Activated CD4-positive, alpha-beta T cell treated with anti-CD3 and anti-CD28 coated beads, Interleukin-2, amount 10 ng/mL, durations not matched to agents 24 days and 14 days (primary cell): ENCODE measurements at places on chromosomes 7 and 10.

DNA sequence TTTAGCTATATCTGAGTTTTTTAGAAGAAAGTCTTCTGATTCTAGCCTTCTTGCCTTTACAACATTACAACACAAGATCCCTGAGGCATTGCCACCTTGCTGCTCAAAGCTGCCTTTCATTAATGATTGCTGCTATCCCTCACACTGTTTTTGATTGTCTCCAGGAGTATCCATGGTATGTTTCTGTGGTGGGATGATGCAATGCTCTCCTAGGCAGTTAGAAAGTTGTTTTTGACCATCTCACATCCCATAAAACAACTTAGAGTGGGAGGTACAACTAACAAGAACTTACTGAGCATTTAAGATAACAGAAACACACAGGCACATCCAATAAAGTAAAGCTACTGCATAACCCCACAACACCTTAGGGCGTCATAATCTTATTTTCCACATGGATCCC is 1156.0 kb upstream of the LRRTM3 start:
- H3K4me3 ChIP-seq, result no peak overlapping the region
- H3K27ac ChIP-seq, result no peak overlapping the region
- DNase-seq, result no peak
- no peaks in the 10 kb centered on the region for H3K36me3 ChIP-seq

- DNase-seq, result peak; percentile 76
- H3K36me3 ChIP-seq, result peaks cover 37% of the 10 kb centered on the region
- peak overlapping the region; percentile 99 for H3K27ac ChIP-seq
- H3K4me3 ChIP-seq, result peak overlapping the region; percentile 99
- no peaks in the 10 kb centered on the region for H3K27me3 ChIP-seq
Observed at GRCh38 chr10:59905066-59905730, 1.2 kb downstream of the CCDC6 start.

DNA sequence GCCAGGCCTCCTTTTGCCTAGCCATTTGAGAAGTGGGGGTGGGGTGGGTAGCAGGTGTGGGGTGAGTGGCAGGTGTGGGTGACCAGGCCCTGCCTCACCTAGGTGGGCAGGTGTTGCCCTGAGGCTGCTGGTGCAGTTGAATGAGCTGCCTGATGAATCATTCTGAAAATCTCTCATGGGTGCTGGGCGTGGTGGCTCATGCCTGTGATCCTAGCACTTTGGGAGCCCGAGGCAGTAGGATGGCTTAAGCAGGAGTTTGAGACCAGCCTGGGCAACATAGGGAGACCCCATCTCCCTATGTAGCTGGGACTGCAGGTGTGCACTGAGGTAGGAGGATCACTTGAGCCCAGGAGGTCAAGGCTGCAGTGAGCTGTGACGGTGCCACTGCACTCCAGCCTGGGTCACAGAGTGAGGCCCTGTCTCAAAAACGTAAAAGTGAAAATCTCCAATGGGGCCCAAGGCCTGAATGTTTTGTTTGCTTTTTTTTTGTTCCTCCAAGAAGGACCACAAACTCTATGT is 17.7 kb downstream of the TSPAN14 start:
- H3K27me3 ChIP-seq, result no peaks in the 10 kb centered on the region
- peak; percentile 76 for DNase-seq
- H3K27ac ChIP-seq, result peak overlapping the region; percentile 99
- H3K4me1 ChIP-seq, result peaks cover 80% of the 10 kb centered on the region
- peaks cover 44% of the 10 kb centered on the region for H3K36me3 ChIP-seq

DNA sequence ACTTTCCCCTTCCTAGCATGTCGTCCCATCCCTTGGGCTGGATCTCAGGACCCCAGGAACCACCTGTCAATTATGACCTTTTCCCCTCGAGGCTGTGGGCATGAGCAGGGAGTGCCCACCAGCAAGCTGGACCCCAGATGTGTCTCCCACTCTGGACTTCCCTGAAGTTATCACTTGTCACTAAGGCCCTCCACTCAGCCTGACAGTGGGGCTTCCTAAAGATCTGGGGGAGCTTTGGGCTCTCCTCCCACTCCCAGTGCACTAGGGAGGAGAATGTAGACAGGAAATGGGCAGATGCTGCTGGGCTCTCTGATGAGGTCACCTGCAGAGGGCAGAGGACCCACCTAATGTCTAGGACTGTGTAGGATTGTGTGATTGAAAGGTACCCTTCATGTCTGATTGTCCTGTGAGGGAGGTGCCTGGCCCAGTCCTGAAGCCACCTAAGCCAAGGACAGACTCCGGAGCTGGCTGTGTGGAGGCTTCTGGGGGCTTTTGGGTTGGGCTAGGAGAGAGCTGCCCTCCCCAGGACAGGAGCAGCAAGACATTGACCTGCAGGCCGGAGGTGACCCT is 18.7 kb downstream of the MYO1G start:
- H3K4me1 ChIP-seq, result peaks cover 15% of the 10 kb centered on the region
- H3K27ac ChIP-seq, result peak overlapping the region; percentile 74
- H3K27me3 ChIP-seq, result no peaks in the 10 kb centered on the region
- H3K4me3 ChIP-seq, result no peak overlapping the region
- peak; percentile 60 for DNase-seq
- H3K36me3 ChIP-seq, result peaks cover 23% of the 10 kb centered on the region

- no peaks in the 10 kb centered on the region for H3K4me1 ChIP-seq
- H3K36me3 ChIP-seq, result peaks cover 31% of the 10 kb centered on the region
- no peak overlapping the region for H3K27ac ChIP-seq
- no peaks in the 10 kb centered on the region for H3K27me3 ChIP-seq
Observed at GRCh38 chr10:97355571-97355975, 21.0 kb upstream of the FRAT2 start.

DNA sequence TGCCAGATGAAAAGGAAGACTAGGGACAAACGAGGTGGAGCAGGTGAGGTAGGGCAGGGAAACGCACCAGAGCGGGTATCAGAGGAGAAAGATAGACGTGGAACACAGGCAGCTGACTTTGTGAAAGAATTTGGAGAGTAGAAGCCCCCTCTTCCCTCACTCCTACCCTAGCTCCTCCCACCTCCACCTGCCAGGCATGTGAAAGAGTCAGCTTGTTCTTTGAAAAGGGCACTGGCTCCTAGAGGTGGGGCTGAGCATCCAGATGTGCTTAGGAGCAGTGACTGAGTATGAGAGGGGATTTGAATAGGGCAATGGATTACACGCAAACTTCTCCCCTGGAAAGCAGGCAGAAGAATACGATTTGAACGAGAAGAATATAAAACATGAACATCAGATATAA is 174.2 kb upstream of the INHBA start:
- no peak overlapping the region for H3K4me3 ChIP-seq
- peak overlapping the region; percentile 29 for H3K27ac ChIP-seq
- H3K36me3 ChIP-seq, result peaks cover 25% of the 10 kb centered on the region
- no peak for DNase-seq
- H3K4me1 ChIP-seq, result peaks cover 42% of the 10 kb centered on the region

- H3K36me3 ChIP-seq, result no peaks in the 10 kb centered on the region
- no peak overlapping the region for H3K27ac ChIP-seq
- no peaks in the 10 kb centered on the region for H3K4me1 ChIP-seq
- H3K27me3 ChIP-seq, result no peaks in the 10 kb centered on the region
- no peak overlapping the region for H3K4me3 ChIP-seq
- DNase-seq, result no peak
Observed at GRCh38 chr7:147700702-147701101, 889.9 kb upstream of the C7orf33 start.

- no peaks in the 10 kb centered on the region for H3K4me1 ChIP-seq
- H3K27ac ChIP-seq, result no peak overlapping the region
- H3K36me3 ChIP-seq, result no peaks in the 10 kb centered on the region
- H3K27me3 ChIP-seq, result no peaks in the 10 kb centered on the region
Observed at GRCh38 chr7:122616951-122617350, 82.0 kb downstream of the RNF133 start.

DNA sequence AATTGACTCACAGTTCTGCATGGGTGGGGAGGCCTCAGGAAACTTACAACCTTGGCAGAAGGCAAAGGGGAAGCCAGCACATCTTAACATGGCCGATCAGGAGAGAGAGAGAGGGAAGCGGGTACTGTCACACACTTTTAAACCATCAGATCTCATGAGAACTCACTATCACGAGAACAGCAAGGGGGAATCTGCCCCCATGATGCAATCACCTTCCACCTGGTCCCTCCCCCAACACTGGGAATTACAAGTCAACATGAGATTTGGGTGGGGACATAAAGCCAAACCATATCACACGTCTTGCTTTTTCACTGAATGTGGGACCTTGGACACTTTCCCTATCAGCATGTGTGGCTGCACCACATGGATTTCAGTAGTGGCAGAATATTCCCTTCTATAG is 9.0 kb upstream of the AKR1E2 start:
- H3K4me1 ChIP-seq, result peaks cover 2% of the 10 kb centered on the region
- no peak for DNase-seq
- H3K36me3 ChIP-seq, result no peaks in the 10 kb centered on the region
- H3K4me3 ChIP-seq, result no peak overlapping the region

GRCh38 chr7:132076301-132077035 is 499.8 kb downstream of the PLXNA4 start:
- H3K27me3 ChIP-seq, result peaks cover 8% of the 10 kb centered on the region
- H3K4me1 ChIP-seq, result no peaks in the 10 kb centered on the region
- H3K4me3 ChIP-seq, result no peak overlapping the region
- H3K36me3 ChIP-seq, result no peaks in the 10 kb centered on the region
- DNase-seq, result no peak

DNA sequence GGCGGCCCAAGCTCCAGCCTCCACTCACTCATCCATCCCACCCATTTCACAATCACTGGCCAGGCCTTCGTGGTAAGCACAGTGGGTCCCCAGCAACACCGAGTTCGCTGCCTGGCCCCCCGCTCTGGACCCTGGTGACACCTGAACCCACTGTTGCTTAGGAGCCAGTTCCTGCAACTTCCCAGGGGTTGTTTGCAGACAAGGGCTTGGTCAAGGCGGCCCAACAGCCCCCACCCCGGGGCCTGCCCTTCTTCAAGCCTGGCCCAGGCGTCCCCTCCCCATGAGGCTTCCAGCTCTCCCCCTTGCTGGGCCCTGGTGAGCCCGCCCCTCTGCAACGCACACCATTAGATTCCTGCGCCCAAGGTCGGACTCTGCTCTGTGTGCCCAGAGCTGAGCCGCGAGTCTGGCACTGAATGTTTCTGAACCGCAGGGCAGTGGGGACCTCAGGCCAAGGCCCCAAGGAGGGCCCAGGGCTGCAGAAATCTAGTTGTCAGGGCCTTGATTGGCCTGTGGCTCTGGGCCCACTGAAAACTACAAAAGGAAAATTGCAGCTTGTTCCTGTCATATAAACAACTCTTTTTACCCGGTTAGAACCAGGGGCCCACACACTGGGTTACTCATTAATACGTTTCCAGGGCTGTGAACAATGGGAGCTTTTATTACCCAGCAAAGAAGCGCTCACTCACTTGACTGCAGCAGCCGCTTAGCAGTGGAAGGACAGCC is 2.1 kb upstream of the COX19 start:
- no peak for DNase-seq
- H3K4me3 ChIP-seq, result no peak overlapping the region
- no peak overlapping the region for H3K27ac ChIP-seq
- H3K4me1 ChIP-seq, result peaks cover 5% of the 10 kb centered on the region

- no peaks in the 10 kb centered on the region for H3K27me3 ChIP-seq
- no peak overlapping the region for H3K4me3 ChIP-seq
- DNase-seq, result no peak
- peaks cover 9% of the 10 kb centered on the region for H3K4me1 ChIP-seq
Observed at GRCh38 chr7:6032167-6032566, 991 bp downstream of the ANKRD61 start.

GRCh38 chr7:154753226-154753625 is 249.7 kb downstream of the PAXIP1 start:
- H3K27me3 ChIP-seq, result no peaks in the 10 kb centered on the region
- H3K36me3 ChIP-seq, result no peaks in the 10 kb centered on the region
- H3K4me3 ChIP-seq, result no peak overlapping the region
- DNase-seq, result no peak
- H3K4me1 ChIP-seq, result no peaks in the 10 kb centered on the region

DNA sequence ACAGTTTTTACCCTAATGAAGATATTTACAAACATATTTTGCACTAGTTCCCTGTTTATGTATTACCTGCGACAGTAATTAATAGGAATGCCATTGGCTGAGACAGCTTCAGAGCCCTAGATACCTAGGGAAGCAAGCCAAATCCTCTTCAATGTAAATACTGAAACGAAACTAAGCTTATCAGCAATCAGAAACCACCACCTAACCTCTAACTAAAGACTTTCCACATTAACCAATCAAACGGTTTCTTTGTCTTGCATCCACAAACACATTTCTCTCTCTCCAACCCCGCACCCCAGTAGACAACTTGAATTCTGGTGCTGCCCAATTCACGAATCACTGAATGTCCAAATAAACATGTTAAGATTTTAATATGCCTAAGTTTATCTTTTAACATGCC is 474.4 kb upstream of the C7orf33 start:
- H3K27ac ChIP-seq, result no peak overlapping the region
- no peaks in the 10 kb centered on the region for H3K27me3 ChIP-seq
- no peak overlapping the region for H3K4me3 ChIP-seq
- H3K4me1 ChIP-seq, result peaks cover 3% of the 10 kb centered on the region
- no peaks in the 10 kb centered on the region for H3K36me3 ChIP-seq
- no peak for DNase-seq
